Ovary (tissue), 10 donors: ENCODE measurements at places on chromosomes 5 and 9. TPM values are rescaled to one million over a fixed set of nuclear protein-coding genes. Genes with fewer than 3 reads are reported as not detected.

GRCh38 chr5:135032999-135033861 is 798 bp downstream of the PITX1 start:
- peak; percentile 51 for DNase-seq

- DNase-seq: no peak
These were observed 159.9 kb upstream of the ADAMTS16 start for GRCh38 chr5:4980201-4980600.

DNA sequence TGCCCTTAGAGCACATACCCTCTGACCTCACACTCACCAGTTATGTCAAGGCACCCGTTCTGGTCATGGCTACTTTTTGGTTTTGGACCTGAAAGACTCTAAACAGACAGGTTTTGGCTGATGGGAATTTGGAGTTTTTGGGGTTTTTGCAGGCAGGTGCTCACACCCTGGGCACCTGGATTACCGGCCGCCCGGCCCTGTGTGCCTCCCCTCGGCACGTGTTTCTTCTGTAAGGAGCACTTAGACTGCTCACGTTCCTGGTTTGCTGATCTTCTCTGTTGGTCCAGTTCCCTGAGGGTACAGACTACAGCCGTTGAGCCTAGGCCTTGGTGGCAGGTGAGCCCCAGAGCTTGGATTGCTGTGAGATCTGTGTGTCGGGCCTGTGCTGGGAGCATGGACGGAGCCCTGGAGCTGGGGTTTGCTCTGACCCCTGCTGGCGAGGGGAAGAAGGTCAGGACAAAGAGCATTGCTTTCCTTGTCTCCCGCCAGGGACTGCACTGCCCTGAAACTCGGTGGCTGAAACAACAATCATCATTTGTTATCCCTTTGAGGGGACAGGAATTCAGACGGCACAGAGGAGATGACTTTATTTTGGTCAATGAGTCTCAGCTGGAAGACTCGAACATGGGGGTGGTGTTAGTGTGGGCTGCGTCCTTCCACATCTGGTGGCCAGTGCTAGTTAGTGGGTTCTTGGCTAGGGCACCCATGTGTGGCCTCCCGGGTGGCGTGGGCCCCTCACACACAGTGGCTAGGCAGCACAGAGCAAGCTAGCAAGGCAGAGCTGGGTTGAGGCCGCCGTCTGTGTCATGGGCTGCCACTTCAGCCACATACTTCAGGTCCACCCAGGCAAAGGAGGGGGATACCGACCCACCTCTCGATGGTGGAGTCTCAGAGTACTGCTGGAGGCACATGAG is 76.4 kb downstream of the EHMT1 start:
- no peak for DNase-seq

DNA sequence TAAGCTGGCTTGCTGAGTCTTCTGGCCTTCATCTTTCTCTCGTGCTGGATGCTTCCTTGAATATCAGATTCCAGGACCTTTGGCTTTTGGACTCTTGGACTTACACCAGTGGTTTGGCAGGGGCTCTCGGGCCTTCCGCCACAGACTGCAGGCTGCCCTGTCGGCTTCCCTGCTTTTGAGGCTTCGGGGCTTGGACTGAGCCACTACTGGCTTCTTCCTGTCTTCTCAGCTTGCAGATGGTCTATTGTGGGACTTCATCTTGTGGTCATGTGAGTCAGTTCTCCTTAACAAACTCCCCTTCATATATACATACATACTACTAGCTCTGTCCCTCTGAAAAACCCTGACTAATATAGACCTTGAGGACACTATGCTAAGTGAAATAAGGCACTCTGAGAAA is 78.3 kb upstream of the SSBP2 start:
- DNase-seq: no peak

- DNase-seq: no peak
These were observed 10.2 kb downstream of the SH3PXD2B start for GRCh38 chr5:172444110-172444510.

- no peak for DNase-seq
These were observed 213.7 kb downstream of the ROR2 start for GRCh38 chr9:91736311-91736710.

DNA sequence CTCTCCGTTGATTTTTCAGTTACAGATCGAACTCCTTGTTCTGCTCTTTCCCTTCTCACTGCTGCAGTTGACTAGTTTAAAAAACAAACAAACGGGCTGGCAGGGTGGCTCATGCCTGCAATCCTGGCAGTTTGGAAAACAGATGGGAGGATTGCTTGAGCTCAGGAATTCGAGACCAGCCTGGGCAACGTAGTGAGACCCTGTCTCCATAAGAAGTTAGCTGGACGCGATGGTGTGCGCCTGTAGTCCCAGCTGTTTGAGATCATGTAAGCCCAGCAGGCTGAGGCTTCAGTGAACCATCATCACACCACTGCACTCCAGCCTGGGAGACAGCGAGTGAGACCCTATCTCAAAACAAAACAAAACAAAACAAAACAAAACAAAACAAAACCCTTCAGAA is 51.4 kb upstream of the NCS1 start:
- DNase-seq: no peak

RARS1 gene
- 104 TPM for total RNA-seq
